ENCODE measurements at places on chromosomes 6 and 20.

DNA sequence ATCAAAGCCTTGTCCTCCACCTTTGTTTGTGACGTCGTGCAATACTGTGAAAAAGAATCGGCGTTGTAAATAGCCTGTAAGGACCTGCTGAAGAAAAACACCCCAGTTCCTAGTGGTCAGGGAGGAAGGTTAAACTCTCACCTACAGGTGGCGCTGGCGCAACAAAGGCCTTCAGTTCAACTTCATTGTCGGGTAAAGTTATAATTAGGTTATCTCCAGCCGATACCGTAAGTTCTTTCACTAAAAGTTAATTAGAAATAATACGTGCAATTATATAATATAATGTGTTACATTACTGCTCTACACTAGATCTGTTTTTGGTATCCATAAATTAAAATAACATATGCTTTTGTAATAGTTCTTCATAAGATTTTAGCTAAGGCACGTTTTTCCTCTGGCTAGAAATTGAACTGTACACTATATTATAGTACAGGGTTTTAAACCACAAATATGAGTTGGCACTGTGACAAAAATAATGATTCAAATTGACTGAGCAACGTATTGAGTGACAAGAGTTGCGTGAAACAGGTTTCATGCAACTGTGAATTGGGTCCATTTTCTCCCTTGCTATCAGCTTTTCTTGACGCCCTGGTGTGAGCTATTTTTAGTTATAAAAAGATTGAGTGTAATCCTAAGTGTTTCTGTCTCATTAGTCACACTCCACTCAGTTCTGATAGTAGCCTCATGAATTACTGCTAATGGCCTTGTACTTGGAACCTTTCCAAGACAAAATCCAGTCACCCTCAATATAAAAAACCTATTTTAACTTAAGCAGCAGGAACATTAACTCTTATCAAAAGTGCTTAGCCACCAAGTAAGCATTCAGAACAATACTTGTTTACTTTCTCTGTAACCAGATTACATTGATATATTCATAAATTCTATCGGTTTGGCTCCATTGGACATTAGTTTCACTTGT, 62.3 kb downstream of the KIAA0319 start:
- peak; percentile 64 for DNase-seq

DNA sequence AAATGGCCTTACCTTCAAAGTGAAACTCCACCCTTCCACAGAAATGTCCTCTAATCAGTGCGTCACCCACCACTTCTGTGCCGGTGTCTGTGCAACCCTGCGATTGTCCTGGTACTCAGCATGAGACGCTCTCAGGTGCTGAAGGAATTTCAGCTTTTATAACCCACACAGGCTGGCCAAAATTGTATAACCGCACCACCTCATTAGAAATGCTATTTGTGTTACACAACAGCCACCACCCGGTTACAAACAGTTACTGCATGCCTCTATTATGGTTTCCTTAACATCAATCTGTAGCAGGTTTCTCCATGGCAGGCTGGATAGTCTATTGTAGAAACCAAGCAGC, 51.5 kb downstream of the SLC23A2 start:
- no peak for DNase-seq

DNA sequence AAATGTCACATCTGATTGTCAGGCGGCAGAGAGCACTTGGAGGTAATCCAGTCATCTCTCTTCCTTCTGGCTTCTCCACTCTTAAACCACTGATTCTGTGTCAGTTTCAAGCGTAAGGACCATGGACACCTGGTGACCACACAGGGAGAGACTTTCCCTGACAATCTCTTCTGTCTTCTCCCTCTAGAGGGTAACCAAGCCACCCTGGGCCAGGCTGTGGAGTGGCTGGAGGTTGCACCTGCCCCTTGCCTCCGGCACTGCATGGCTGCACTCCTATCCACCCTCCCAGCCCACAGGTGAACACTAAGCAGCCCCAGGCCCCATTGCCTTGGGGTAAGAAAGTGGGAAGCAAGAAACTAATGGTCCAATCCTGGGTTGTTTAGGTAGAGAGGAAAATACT, 78.7 kb downstream of the BFSP1 start:
- DNase-seq: no peak

- DNase-seq: no peak
Measured at GRCh38 chr6:166707045-166707444, 80.0 kb upstream of the RPS6KA2 start.

DNA sequence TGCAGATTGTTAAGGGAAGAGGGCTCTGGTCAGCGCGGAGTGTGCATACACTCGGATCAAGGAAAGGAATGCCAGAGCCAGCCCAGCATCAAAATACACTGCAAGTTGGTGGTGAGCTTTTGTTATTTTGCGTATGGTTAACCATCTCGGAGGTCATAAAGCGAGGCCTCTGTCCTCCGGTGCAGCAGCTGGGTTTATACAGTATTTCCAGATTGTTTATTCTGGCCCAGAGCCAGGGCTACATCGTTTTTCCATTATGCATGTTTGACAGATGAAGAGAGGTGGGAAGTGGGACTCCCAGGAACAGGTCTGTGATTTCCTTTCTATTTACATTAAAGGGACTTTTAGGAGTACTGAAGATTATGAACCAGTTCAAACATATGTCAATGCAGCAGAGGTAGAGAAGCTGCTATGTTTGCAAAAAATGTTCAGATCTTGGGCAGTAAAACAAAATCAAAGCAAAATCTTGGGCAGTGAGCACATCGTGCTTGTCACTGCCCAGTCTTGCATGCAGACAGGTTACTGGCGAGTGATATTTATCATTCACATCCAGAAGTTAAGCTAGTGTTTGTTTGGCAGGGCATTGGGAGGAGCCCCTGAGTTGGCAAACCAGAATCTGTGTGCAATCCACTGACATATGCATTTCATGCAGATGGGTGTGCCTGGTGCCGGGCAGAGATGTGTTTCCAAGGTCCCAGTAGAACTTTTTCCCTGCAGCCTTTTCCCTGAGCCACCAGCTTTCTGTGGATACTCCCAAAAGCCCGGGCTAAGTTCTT, 256.3 kb upstream of the TAB2 start:
- no peak for DNase-seq

DNA sequence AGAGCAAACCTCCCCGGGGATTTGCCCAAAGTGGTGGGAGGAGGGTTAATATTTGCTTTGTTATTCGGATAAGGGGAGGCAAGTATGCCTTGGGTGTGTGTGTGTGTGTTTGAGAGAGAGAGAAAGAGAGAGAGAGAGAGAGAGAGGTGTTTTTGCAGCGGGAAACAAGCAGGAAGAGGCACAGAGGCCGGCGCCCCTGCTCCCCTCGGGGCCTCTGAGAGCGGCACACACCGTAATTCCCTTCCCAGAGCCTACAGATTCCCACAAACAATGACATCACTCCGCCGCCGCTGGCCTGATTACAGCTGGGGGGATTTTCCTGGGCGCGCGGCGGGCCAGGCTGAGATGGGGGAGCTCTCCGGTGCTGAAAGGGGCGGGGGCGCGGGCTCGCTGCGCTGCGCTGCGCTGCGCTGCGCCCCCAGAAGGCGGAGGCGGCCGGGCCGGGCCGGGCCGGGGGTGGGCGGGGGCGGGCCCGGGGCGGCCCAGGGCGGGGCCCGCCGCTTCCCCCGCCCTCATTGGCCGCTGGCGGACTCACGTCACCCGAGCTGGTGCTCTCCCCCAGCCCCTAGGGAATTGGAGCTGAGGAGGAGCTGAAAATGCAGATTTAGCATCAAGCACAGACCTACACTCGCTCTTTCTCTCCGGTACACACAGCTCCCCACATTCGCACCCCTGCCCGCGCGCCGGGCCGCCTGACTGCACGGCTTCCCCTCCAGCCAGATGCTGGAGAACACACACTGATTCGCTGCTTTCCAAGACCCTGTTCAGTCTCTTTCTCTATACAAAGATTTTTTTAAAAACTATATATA, at the start of gene PCSK2:
PCSK2 (plus strand) TSS at position 631 of the 809 bp plus-strand sequence. CDS start 266 bp downstream, outside the sequence.
- DNase-seq: peak; percentile 79

DNA sequence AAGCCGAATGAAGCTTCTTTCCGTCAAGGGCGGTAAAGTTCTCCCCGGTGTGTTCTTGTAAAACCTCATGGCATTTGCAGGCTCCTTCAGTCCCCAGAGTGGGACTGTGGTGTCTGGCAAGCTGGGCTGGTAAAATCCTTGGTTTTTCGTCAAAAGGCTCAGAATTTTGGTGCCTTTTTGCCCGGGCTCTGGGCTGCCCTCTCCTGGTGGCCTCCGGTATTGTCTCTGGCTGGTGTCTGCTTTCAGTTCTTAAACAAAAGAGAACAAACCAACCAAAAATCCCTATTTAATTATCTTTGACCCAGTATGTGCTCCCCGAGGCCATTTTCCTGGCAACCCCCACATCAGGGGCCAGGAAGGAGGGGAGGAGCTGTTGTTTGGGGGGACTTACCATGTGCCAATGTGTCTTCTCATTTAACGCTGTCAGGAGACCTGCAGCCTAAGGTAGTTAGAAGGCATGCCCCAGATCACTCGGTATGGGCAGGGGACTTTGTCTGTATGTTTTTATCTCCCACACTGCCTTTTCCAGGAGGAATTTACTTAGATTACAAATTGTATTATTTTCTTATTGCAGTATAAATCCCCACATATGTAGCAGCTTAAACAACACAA, 11.1 kb downstream of the CDH4 start:
- no peak for DNase-seq

DNA sequence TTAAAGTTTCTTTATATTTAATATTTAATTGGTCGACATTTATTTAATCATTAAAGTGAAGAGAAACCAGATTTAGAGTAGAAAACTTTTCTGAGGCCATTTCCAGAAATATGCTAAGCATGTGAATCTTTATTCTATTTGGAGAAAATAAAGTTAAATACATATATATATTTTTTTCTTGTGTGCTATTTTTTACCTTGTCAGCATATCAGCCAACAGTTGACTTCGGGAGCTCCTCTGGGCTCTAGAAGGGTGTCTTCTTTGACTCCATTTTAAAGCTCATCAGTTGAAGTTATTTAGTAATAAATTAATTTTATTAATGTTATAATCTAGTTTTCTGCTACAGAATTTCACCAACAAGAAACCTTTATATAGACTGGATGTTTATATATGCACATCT, 73.1 kb downstream of the SH3BGRL2 start:
- no peak for DNase-seq

GRCh38 chr6:121994919-121995318, 404.5 kb upstream of the HSF2 start:
- DNase-seq: no peak

DNA sequence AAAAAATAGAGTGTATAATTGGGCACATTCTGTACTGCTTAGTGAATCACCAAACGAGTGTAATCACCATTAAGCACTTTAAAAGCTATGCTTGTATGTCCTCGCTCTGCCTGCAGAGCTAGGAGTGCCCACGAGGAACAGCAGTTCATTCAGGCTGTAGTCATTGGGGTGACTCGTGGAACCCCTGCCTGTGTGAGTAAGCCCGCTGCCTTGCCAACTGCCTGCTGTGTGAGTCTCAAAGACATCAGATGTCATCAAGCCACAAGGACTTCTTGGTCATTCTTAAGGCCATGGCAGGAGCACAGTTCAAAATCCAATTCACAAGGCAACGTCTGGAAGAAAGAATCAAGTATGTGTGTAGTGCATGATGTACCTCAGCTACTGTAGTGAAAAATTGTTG, 60.4 kb downstream of the FOXO3 start:
- DNase-seq: no peak

DNA sequence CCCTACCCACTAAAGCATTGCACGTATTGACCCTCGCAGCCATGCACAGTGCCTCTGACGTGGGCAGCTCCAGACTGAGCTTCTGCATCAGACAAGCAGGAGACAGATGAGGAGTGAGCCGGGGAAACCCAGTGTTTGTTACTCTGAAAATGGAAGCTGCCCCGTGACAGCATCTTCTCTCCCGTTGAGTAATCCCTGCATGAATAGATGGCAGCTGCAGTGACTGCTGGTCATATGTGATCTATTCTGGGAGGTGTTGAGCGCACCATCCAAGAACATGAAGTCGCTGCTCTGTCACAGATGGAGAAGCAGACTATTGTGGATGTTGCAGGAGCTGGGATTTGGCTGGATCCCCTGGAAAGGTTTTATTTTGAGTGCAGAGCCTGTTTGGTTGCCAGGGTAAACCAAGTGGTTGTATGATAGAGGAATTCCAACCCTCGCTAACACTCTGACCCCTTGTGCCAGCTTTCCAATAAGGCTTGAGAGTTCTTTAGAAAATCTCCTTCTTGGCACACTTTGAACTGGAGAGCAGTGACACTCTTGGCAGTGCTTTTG, 242.2 kb downstream of the NRN1 start:
- DNase-seq: no peak

- DNase-seq: no peak
Measured at GRCh38 chr6:135270676-135271536, 89.8 kb downstream of the MYB start.

DNA sequence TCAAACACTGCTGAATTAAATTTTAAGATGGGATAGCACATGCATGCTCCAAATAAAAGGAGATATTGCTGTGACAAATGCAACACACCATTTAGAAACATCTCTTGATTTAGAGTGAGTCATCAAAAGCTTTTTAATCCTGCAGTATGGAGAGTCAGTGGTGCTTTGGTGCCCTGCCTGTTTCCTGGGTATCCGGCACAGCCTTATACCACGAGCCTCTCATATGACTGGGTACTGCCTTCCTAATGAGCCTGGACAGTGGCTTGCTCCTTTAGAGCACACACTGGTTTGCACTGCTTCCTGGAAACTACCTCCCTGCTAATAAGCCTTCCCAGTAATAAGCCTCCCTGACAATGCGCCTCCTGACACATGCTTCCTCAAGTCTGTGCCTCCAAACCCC, 65.3 kb upstream of the KCNK16 start:
- DNase-seq: no peak

GRCh38 chr6:150651808-150652470, 52.3 kb downstream of the PLEKHG1 start:
- no peak for DNase-seq

DNA sequence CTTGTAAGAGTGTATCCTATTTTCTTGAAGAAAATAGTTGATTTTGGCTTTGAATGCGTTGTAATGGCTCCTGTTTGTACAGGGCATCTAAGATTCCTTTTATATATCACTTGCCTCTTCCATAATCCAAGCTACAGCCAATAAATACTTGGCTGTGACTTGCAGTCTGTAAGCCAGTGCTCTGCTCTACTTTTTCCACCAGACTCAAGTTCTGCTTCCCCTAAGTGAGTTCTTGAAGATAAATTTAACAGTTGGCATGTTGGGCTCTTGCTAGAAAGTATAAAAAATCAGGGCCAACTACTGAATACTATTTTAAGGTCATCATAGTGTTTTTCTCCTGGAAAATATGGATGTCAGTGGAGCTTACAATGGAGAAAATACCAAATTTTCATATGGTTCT, 36.5 kb upstream of the SCGN start:
- DNase-seq: no peak

DNA sequence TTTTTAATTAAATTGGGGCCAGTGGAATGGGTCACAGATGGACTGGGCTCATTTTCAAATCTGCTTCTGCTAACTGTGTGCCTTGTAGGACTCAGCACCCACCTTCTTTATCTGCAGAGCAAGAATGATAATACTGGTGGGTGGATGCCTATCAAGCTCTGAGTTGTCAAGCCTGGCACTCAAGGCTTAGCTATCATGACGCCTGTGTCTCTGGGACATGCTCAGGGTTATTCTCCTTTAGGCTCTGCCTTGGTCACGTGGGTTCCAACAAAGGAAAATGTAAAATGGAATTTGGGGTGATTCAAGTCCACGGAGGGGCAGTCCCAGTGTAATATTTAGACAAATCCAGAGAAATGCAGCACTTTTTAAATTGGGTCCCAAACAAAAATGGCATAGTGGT, 202.3 kb downstream of the TSHZ2 start:
- DNase-seq: no peak

All from cerebellar nuclear complex (tissue), 1 donor.